AG10803 (cell line): ENCODE measurements at places on chromosomes 6 and 20.

DNA sequence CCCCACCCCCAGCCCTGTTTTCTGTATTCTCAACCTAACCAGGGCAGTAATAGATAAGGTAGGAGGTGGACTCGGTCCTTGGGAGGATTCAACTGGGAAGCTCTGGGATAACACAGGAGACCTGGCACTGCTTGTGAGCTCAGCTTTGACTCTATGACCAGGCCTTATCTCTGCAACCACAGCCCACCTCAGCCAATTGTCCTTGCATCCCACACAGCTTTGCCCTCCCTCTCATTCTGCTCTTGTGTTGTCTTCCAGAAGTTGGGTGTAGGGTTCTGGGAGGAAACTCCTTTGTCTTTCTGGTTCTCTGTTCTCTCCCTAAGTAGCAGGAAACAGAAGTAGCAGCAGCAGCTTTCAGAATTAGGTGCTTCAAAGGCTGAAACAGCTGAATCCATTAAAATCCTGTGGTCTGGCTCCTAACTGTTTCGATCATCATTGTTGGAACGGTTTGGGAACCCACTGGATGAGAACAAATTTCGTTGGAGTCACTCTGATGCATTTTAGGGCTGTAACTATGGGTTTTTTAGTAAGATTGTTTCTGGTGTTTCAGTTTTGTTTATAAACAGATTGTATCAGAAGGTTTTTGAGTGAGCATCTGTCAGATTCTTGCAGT lies 32.4 kb upstream of the SNX9 start:
- peak; percentile 54 for DNase-seq

DNA sequence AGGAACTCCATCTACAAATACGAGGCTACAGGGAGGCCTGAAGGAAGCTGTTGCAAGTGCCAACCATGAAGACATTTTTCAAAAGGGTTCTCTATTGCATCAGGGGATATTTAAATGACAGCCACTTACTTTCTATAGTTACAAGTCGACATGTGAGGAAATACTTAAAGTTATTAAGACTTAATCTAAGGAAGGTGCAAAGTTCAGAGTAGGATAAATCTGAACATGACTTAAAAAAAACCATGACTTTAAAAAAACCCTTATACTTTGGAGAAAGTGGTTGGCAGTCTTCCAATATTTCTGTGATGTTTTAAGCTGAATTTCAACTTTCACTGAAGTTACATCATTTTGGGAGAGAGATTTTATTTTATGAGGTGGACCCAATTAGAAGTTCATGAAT lies 56.3 kb upstream of the EMILIN3 start:
- DNase-seq: peak; percentile 20

DNA sequence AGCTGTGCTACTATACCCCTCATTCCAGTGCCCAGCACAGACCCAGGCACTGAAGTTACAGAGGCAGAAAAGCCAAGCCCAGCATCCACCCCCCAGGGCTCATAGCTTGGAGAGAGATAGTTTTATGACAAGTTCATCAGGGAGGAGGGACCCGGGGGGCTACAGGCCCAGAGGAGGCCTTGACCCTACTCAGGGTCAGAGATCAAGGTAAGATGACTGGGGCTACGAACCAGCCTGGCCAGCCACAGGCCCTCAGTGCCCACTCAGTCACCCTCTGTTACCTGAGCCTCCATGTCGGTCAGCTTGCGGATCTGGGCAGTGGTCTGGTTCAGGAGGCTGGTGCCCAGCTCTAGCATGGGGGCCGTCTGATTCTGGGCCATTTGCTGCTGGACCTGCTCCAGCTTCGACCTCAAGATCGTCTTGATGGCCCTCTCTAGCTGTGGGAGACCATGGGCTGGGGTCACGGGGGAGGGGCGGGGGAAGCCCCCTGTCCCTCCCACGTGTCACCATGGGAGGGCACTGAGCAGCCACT lies 26.1 kb downstream of the ANGPT4 start:
- DNase-seq: no peak

- no peak for DNase-seq
These were observed 276.7 kb downstream of the ADGRB3 start for GRCh38 chr6:68911811-68912210.

GRCh38 chr20:51894619-51895018 lies 92.3 kb upstream of the SALL4 start:
- DNase-seq: no peak

DNA sequence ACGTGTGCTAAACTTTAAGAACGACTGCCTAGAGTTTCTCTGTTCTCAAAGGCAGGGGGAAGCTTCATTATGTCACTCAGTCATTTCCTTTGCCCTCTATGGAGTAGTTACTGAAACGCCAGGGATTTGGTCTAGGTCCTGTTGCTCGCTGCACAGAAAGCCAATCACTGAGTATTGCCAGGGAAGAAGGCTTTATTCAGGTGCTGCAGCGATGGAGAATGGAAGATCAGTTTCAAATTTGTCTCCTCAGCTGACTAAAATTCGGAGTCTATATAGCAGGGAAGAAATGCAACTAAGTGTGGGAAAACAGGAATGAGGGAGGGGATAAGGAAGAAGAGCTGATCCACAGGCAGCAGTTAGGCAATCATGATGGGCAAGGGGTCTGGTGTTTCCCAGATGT lies 75.8 kb downstream of the QRSL1 start:
- no peak for DNase-seq

- DNase-seq: no peak
These were observed 101.1 kb upstream of the LRFN2 start for GRCh38 chr6:40688214-40688761.

GRCh38 chr6:74603322-74604076 lies 602.4 kb downstream of the COL12A1 start:
- peak; percentile 54 for DNase-seq

- peak; percentile 42 for DNase-seq
These were observed 7.7 kb upstream of the ZKSCAN8 start for GRCh38 chr6:28134015-28134414.

DNA sequence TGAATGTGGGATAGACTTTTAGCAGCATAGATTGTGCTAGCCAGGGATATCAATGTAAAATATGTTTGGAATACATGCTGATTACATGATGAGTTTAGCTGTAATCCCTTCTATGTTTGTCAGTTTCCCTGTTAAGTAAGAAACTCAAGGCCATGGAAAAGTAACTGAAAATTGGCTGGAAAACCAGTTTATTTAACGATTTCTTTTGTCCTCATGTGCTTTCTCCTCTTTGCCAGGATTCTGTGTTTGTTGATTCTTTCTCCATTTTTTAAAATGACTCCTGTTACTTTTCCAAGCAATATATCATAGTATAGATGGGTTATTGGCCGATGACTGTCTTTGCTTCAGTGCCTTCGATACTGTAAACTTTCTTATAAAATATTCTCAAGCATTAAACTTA lies 87.5 kb downstream of the SAMD5 start:
- no peak for DNase-seq

DNA sequence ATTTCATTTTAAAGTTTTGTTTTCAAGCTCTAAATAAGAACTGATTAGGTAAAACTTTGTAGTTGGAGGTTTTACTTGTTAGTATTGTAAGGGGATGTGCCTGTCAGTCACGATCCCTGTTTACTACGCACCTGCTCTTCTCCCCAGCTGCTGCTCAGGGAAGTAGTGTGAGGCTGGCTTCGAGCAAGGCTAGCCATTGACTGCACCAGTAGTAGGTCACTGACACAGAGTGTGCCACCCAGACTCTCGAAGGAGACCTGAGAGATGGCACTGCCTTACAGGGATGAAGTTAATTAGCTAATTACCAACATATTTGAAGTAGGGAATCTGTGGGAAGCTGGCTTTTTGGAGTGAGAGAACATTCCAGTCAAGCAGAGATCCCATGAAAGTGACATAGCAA lies 89.2 kb downstream of the DNAH8 start:
- DNase-seq: no peak

- no peak for DNase-seq
These were observed 395.5 kb upstream of the RUNX2 start for GRCh38 chr6:44932651-44933091.

DNA sequence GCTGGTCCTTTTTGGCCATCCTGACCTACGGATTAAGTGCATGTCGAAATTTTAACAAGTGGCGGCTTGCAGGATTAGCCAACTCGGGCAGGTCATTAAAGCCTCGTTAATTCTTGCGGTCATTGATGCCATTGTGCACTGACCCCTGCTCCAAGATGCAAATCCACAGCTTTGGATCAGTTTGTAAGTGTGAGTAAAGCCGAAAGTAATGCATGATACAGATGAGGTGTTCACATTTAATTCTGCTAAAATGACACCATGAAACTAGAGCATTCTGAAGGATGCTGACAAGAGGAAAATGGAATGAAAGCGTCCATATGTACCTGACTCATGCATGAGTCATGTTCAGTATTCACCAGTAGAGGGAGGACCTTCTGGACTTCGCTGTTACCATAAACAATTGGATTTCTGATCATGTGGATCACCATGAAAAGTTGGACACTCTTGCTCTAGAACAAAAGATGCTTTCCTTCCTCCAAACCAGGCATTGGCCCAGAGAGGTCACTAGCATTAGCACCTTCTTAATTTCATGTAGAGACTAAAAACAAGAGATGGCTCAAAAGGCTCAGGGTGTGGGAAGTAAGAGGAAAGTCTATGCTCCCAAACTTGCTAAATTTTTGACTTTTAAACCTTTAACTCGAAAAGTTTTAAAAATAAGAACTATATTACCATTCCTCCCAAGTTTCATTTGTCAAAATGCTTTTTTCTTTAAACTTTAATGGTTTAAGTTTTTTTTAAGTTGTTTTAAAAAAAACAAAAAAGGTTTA lies 48.0 kb downstream of the MUC22 start:
- DNase-seq: peak; percentile 91

GRCh38 chr6:134359302-134359701 lies 41.4 kb upstream of the SGK1 start:
- peak; percentile 25 for DNase-seq

GRCh38 chr6:170288091-170288631 lies 2.7 kb downstream of the DLL1 start:
- DNase-seq: no peak

DNA sequence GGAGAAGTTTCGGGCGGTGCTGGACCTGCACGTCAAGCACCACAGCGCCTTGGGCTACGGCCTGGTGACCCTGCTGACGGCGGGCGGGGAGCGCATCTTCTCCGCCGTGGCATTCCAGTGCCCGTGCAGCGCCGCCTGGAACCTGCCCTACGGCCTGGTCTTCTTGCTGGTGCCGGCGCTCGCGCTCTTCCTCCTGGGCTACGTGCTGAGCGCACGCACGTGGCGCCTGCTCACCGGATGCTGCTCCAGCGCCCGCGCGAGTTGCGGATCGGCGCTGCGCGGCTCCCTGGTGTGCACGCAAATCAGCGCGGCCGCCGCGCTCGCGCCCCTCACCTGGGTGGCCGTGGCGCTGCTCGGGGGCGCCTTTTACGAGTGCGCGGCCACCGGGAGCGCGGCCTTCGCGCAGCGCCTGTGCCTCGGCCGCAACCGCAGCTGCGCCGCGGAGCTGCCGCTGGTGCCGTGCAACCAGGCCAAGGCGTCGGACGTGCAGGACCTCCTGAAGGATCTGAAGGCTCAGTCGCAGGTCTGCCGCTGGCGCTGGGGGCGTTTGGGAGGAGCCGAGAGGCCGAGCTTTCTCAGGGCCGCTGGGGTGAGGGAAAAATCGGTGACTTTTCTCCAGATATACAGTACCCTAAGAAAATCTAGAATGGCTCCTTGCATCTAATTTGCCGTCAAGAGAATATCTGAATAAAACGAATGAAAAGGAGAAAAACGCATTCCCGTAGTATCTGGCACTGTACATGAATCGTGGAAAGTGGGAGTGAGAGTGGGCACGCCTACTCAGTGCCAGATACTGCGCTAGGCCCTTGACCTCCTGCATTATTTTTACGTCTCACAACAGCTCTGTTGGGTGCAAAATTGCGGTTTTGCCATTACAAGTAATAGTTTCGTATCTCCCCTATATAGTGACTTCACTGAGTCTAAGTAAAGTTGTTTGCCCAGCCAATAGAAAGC lies 1.0 kb downstream of the CALHM6 start:
- peak; percentile 53 for DNase-seq

- no peak for DNase-seq
These were observed 348.3 kb upstream of the RSPO3 start for GRCh38 chr6:126770176-126770575.

DNA sequence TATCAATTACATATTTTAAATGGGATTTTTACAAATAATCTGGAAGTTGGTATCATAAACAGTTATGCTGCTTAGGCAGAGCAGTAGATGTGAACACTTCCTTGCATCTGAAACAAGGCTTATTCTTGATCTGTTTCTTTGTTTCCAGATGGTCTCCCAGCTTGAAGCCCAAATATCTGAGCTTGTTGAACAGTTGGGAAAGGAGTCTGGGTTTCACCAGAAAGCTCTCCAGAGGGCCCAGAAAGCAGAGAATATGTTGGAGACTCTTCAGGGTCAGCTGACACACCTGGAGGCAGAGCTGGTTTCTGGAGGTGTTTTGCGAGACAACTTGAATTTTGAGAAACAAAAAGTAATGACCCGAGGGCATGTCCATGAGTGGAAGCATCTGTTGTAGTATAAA lies 91.9 kb downstream of the CCDC170 start:
- DNase-seq: no peak

DNA sequence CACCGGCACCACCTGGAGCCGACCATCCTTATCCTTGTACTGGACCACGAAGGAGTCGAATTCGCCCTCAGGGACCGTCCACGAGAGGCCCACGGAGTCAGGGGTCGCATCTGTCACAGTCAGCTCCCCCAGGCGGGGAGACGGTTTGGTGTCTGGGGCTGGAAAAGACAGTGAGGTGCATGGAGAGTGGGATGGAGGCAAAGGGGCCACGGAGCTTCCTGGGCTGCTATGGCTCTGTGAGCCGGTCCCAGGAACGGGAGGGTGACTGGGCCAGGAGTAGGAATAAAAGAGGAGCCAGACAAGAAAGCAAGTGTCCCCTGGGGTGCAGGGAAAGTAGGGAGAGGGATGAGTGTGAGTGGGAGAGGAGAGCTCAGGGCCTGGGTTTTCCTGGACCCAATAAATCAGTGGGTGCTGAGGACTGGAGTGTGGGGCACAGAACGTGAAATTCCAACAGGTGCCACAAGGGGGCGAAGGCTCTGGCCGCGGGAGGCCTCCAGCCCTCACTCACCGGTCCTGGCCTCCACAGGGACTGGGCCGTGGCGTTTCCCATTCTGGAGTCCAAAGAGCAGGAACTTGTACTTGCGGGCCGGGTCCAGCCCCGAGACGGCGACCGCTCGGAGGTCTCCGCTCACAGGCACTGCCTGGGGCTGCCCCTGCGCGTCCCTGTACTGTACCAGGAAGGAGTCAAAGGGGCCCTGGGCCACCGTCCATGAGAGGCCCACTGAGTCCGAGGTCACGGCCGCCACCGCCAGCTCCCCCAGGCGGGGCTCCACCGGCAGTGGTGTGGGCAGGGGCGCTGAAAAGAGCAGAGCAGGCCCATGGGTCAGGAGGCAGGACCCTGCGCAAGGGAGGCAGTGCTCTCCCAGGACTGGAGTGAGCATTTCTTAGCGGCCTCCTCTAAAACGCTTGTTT lies 9.9 kb downstream of the CYP21A2 start:
- DNase-seq: peak; percentile 47

- DNase-seq: no peak
These were observed 84.6 kb downstream of the MRAP2 start for GRCh38 chr6:84118191-84118590.

DNA sequence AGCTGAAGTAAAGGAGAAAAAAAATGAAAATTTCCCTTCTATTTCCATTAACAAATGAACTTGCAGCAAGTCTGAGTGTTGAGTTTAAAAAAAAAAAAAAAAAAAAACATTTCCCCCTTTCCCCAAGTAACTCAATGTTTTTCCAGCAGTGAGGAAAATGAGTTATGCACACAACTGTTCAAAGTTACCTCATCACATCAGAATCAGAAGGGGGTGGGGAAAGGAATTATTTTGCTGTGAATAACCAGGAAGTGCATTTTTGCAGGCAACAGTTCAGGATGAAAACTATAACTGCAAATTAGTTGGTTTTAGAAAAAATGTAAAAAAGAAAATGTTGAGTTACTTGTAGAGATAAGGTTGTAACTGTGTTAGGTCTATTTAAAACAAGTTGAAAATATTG lies 568.9 kb upstream of the CITED2 start:
- DNase-seq: peak; percentile 97
